PC-9 (cell line): ENCODE measurements at places on chromosomes 5 and 9. TPM values are rescaled to one million over a fixed set of nuclear protein-coding genes. Genes with fewer than 3 reads are reported as not detected.

- no peak for DNase-seq
Measured at GRCh38 chr9:121075251-121076036, 689 bp downstream of the CNTRL start.

GRCh38 chr5:118069452-118069851 is 918.9 kb downstream of the DTWD2 start:
- no peak for DNase-seq

DNA sequence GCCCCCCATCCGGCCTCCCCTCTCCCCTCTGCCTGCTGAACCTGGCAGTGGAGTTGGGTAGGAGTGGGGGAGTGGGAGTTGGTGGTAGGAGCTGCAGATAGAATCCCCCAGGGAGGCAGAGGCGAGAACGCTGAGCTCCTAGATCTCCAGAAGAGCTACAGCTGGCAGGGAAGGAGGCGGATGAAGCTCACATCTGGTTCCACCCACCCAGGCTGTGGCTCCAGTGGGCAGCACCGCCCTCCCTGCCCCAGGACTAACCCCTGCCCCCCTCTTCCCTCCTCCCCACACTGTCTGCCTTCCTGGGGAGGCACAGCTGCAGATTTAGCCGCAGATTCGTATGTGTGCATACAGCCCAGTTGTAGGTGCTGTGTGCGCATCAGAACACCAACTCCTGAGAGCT is 34.2 kb downstream of the C9orf50 start:
- DNase-seq, result no peak

GRCh38 chr5:150649108-150650020 is 8.9 kb downstream of the SYNPO start:
- DNase-seq, result no peak

GRCh38 chr5:151078490-151079262 is 2.2 kb downstream of the TNIP1 start:
- no peak for DNase-seq

DNA sequence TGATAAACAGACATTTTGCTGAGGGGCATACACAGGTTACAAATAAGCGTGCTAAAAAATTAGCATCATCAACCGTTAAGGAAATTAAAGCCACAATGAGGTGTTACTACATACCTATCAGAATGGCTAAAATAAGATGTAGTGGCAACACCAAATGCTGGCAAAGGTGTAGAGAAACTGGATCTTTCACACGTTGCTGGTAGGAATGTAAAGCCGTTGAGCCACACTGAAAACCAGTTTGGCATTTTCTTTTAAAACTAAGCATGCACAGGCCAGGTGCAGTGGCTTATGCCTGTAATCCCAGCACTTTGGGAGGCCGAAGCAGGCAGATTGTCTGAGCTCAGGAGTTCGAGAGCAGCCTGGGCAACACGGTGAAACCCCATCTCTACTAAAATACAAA is 67.0 kb upstream of the SYK start:
- DNase-seq, result no peak

DNA sequence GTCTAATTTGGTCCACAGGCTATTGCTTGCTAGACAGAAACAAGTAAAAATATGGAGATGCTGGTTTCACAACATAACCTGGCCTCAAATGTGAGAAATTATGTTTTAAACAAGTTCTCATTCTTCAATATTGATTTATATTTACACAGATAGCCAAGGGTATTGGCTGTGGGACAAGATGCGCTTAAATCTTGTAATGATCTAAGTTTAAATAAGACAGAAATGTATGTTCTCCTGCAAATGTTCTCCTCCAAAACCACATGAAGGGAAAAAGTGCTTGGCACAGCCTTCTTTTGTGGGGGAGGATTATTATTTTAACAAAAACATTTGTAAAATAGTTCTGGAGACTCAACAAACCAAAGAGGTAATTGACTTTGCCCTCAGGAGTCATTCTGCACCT is 356.0 kb downstream of the DMAC1 start:
- no peak for DNase-seq

TMEFF1 gene
- total RNA-seq, result 1.1 and 1.7 TPM in 2 replicates

PLAC8L1 gene
- not detected in 2 replicates for total RNA-seq

DNA sequence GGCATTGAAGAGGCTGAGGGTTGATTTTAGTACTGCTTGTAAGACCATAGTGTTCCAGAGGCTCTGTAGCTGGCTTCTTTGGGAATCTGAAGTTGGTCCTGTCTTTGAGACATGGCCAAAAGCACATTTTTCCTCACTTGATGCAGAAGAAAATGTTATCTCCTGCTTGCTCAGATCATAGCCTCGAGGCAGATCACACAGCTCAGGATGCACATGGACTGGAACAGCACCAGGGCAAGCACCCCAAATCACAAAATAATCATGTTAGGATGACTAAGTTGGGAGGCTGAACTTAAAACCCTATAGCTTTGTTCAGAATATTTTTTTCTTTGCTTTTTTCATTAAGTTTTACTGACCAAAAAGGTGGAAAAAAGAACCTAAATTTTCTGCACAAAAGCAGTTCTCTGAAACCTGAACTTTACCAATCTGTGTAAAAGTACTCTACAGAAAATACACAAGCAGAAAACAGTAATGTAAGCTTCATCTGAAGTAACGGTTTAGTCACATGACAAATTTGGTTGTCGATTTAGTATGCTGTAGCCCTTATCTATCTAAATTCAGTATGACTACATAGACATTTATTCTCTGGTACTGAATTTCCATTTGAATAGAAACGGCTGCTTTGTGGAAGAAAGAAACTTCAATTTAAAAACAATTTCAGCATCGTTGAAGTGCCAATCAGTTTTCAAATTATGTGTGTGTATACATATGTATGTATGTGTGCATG is 3.4 kb downstream of the KLHL9 start:
- DNase-seq, result no peak

GRCh38 chr5:142981886-142982820 is 212.0 kb downstream of the ARHGAP26 start:
- peak; percentile 69 for DNase-seq

DNA sequence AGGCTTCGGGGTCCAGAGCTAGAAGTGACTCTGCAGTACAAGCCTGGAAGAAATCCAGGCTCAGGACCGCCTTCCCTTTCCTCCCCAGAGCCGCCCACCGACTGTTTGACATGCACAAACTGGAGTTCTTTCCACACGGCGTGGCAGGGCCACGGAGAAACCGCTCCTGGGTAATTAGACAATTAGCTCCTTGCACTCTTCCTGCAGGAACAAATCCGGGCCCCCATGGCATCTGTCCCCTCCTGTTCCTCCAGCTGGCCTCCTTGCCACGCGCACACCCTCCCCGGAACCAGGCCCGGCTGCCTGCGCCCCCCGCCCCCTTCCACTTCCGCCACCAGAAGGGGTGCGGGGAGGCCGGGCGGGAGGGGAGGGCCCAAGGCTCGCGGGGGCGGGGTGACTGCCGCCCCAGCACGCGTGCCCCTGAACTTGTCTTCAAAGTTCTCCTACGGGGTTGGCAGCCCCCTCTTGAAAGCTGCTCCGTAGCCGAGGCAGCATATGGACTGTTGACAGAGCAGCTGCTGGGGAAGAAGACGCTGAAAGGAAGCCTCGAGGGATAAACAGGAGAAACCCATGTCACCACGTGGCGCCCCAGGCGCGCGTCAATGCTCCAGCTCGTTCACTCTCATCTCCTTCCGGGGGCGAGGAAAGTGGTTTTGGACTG is 74.3 kb downstream of the SEC61B start:
- DNase-seq, result no peak

NR5A1 gene
- total RNA-seq, result 0.13 and 0.15 TPM in 2 replicates

DNA sequence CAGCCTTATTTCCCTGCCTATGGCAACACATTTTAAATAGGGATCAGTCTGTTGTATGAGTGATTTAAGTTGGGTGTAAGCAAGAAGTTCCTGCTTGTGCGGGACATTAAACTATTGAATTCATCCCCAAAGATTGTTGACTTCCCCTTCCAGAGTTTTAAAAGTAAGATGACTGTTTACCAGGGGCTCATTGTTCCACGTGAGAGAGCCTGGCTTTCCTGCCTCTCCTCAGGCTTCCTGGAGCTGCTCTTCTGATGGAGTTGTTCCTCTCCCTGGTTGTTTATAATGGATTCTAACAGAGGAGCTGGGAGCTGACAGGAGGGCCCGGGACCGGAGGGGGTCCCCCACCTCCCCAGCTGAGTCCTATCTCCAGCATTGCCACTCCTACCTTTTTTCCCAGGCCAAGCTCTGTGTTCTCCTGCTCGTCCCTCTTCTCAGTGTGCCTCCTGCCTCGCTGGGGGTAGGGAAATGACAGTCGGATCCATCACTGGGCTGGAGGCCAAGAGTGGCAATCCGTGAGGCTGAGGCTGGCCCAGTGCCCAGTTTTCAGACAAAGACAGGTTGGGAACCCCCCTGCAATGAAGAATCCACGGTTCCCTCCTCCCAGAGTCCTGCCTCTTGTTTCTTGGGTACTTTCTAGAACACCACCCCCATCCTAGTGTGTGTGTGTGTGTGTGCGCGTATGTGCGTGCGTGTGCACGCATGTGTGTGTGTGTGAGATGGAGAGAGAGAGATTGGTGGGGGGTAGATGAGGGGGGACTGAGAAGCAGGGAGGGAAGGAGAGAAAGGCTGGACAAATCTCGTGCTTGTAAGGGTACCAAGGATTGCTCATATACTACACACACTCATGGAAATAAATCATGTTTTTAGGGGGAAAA is 123.7 kb upstream of the NFIB start:
- no peak for DNase-seq
